ENCODE measurements at places on chromosomes 2 and 18.

DNA sequence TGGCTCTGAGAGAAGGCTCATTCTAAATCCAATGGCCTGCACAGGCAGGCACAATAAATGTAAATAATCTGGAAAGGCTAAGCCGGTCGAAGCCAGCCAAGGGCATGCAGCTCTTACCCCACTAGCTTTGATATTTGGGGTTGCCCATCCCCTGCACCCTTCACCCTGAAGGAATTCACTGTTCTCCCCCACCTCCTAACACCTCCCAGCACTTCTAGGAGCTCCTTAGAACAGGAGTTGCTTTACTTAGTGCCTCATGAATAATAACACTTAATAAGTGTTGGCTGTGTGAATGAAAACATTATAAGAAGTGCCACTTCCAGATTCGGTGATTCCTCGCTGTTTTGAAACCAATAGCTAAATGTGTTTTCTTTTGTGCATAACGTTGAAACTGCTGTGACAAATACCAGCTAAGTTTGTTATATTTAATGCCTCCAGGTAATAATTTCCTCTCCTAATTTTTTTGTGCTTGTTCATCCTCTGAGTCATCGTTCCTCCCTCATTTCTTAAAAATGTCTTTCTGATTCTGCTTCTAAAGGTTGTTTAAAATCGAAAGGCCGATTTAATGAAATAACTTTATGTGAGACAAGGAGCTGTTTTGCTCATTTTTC, 458.8 kb downstream of the METTL4 start:
- H3K4me1 ChIP-seq = no peaks in the 10 kb centered on the region
- no peak overlapping the region for H3K4me3 ChIP-seq
- DNase-seq = no peak
- H3K36me3 ChIP-seq = no peaks in the 10 kb centered on the region

DNA sequence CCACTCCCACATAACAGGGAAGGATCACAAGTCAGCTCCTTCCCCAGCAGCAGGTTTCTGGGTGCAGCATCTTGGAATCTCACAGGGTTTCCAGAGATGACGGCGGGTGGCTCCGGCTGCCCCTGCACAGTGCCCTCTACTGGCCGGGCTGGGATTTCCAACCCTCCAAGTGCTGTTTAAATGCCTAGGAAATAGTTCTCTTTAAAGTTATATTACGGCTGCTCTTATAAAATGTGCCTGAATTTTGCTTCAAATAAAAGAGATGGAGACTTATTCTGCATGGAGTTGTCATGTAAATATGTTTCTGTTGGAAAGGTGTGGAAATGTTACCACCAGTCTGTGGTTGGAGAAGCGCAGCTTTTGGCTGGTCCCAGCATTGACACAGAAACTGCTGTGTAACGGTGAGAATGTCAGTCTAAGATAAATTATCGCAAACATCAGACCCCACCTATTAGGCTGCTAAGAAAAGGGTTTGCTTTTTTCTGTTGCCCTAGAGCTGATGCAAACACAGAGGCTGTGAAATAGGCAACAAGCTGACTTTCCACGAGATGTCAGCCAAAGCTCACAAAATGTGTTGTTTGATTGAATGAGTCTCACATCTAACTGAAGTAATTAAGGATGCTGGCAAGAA, 3.3 kb upstream of the HJURP start:
- H3K27me3 ChIP-seq = peaks cover 12% of the 10 kb centered on the region
- no peak overlapping the region for H3K27ac ChIP-seq
- peaks cover 21% of the 10 kb centered on the region for H3K4me1 ChIP-seq
- peak; percentile 57 for DNase-seq
- H3K4me3 ChIP-seq = no peak overlapping the region

DNA sequence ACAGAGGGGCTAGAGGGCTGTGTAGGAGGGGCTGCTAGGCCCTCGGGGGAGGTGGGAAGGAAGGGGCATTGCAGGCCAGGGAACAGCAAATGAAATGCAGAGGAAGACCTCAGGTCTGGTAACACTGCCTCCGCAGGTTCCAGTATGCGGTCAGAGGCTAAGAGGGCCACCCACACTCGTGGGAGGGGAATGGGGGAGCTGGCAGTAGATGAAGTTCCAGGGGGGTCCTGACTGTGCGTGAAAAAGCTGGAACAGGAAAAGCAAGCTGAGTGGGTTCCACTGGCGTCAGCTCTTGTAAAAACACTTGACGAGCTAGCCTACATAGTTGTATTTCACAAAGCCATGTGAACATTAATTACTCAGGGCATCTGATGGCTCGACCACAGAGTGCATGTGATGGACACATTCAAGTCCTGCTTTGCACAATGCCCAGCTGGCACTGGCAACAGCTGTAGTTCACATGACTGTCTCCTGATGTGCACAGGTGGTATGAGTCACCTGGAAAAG, 29.0 kb upstream of the PTPN4 start:
- no peak for DNase-seq
- no peaks in the 10 kb centered on the region for H3K4me1 ChIP-seq
- H3K27ac ChIP-seq = no peak overlapping the region
- H3K27me3 ChIP-seq = no peaks in the 10 kb centered on the region

- no peaks in the 10 kb centered on the region for H3K4me1 ChIP-seq
- no peak overlapping the region for H3K27ac ChIP-seq
- no peaks in the 10 kb centered on the region for H3K27me3 ChIP-seq
- DNase-seq = no peak
- H3K36me3 ChIP-seq = peaks cover 41% of the 10 kb centered on the region
- H3K4me3 ChIP-seq = no peak overlapping the region
Observed at GRCh38 chr2:95179451-95179850, 13.8 kb downstream of the ZNF2 start.

GRCh38 chr2:229153951-229154350, 117.1 kb downstream of the PID1 start:
- DNase-seq = no peak
- no peaks in the 10 kb centered on the region for H3K4me1 ChIP-seq
- no peaks in the 10 kb centered on the region for H3K27me3 ChIP-seq
- H3K27ac ChIP-seq = no peak overlapping the region
- H3K4me3 ChIP-seq = no peak overlapping the region

- no peak for DNase-seq
- no peaks in the 10 kb centered on the region for H3K27me3 ChIP-seq
- no peak overlapping the region for H3K27ac ChIP-seq
- no peak overlapping the region for H3K4me3 ChIP-seq
Observed at GRCh38 chr18:13124411-13124810, 94.1 kb upstream of the LDLRAD4 start.

- H3K27me3 ChIP-seq = no peaks in the 10 kb centered on the region
- H3K36me3 ChIP-seq = no peaks in the 10 kb centered on the region
- peak overlapping the region; percentile 51 for H3K4me3 ChIP-seq
- peak overlapping the region; percentile 97 for H3K27ac ChIP-seq
- peaks cover 76% of the 10 kb centered on the region for H3K4me1 ChIP-seq
Observed at GRCh38 chr18:3604498-3605408, 154.8 kb downstream of the TGIF1 start.

DNA sequence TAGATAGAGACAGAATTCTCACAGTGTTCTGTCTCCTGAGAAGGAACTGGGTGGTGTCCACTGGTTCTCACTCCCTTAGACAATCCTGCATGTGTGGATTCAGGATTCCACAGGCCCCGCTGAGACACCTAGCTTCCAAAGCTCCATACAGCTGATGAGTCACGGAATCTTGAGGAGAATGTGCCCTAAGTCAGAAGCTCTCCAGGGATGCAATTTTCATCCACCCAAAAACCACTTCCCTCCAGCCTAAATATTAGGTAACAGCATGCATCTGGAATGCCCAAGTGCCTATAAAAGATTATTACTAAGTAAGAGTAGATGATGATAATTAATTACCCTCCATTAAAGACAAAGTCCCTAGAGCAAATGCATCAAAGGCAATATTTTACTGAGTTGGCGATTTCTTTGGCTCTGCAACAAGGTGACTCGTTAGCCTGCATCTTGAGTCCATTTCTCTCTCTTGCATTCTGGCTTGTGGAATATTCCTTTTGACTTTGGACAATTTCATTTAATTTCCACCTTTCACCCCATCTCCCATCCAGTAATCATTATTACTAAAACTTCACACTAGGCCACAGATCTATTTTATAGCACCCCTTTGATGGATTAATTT, 475.1 kb downstream of the TNS1 start:
- H3K27ac ChIP-seq = no peak overlapping the region
- no peak for DNase-seq
- no peaks in the 10 kb centered on the region for H3K36me3 ChIP-seq
- peaks cover 10% of the 10 kb centered on the region for H3K27me3 ChIP-seq

DNA sequence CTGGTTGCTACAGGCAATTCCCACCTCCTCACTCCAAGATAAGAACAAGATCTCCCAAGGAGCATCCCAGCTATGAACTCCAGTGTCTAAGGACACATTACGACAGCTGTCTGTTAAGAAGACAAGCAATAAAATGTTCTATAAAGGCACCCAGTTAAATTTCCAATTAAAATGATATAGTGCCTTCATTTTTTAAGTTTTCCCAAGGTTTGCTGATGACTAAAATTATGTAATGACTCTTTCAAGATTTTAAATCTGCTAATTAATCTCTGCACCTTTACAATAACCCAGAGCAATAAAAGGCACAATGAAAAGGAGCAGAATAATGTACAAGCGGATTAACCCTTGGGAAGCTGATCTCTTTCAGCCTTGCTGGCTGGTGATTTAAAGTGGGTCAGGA, 61.6 kb upstream of the REG3G start:
- no peaks in the 10 kb centered on the region for H3K4me1 ChIP-seq
- H3K27me3 ChIP-seq = no peaks in the 10 kb centered on the region
- no peaks in the 10 kb centered on the region for H3K36me3 ChIP-seq
- H3K4me3 ChIP-seq = no peak overlapping the region

- H3K4me1 ChIP-seq = no peaks in the 10 kb centered on the region
- H3K36me3 ChIP-seq = no peaks in the 10 kb centered on the region
- no peak overlapping the region for H3K4me3 ChIP-seq
- no peak overlapping the region for H3K27ac ChIP-seq
Observed at GRCh38 chr18:21949326-21950015, 208.9 kb downstream of the MIB1 start.

DNA sequence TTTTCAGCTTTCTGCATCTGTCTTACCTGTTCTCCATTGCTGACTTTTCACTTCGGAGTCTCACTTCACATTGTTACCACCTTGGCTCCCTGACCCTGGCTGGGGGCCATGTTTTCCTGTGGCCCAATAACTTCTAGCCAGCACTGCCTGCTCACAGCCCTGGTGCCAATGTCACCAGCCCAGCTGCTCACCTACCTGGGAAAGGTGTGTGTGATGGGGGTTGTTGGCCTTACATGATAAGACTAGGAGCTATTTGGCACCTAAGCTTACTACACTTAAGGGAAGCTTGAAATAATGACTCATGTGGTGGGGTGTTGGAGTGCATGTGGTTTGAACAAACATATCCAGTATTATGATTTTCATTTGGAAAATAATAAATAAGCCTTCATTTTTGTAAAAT, 37.5 kb upstream of the PGAP1 start:
- no peak for DNase-seq
- H3K27ac ChIP-seq = no peak overlapping the region

DNA sequence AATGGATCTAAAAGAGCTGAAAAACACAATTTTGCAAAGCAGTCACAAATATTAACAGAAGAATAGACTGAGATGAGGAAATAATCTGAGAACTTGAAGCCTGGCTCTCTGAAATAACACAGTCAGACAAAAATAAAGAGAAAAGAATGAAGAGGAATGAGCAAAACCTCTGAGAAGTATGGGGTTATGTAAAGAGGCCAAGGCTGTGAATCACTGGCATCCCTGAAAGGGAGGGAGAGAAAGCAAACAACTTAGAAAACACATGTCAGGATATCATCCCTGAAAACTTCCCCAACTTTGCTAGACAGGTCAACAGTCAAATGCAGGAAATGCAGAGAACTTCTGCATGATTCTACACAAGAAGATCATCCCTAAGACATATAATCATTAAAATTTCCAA, 73.5 kb upstream of the LHCGR start:
- H3K4me3 ChIP-seq = no peak overlapping the region
- no peak for DNase-seq
- H3K36me3 ChIP-seq = no peaks in the 10 kb centered on the region
- no peaks in the 10 kb centered on the region for H3K27me3 ChIP-seq

GRCh38 chr2:172097557-172098131, 5.1 kb downstream of the DLX2 start:
- H3K27me3 ChIP-seq = peaks cover 51% of the 10 kb centered on the region
- H3K4me3 ChIP-seq = no peak overlapping the region
- peaks cover 38% of the 10 kb centered on the region for H3K4me1 ChIP-seq

GRCh38 chr2:239326831-239327535, 73.8 kb downstream of the HDAC4 start:
- DNase-seq = peak; percentile 98
- peak overlapping the region; percentile 99 for H3K27ac ChIP-seq
- no peak overlapping the region for H3K4me3 ChIP-seq
- peaks cover 38% of the 10 kb centered on the region for H3K36me3 ChIP-seq
- peaks cover 99% of the 10 kb centered on the region for H3K4me1 ChIP-seq

DNA sequence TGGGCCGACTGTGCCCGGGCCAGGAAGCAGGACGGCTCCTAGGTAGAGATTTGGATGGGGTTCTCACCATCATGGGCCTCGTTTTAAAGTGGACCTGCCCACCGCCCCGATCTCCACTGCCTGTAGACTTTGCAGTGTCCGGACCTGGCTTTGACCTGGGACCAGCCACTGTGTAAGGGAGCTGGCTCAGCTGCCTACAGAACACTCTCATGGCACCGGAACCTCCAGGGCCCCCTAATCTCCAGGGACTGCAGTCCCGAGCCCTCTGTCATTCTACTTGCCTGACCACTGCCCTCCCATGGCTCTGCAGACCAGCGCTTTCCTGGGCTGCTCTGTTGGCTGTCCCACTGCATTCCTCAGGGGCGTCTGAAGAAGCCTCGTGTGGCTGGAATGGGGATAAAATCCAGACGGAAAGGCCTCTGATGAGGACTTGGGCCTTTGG, 120.8 kb downstream of the GLI2 start:
- no peaks in the 10 kb centered on the region for H3K4me1 ChIP-seq
- H3K27me3 ChIP-seq = peaks cover 3% of the 10 kb centered on the region
- H3K4me3 ChIP-seq = no peak overlapping the region
- H3K27ac ChIP-seq = no peak overlapping the region

DNA sequence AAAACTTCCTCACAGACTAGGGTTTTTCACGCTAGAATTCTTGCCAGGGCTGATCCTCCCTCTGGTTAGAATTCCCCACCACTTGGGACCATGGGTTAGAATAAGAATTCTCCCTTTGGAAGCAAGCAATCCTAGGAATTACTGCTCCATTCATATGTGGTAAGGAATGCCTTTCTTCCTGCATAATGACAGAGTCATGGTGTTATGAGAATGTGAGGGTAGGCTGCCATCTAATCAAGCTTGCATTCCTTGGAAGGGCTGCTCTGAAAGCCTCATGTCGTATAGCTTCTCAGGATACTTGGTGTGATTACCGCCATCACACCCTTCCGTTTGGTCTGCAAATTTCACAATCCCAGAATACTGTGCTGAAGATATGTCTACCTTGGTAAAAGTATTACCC, 1282.4 kb upstream of the PIK3C3 start:
- H3K36me3 ChIP-seq = no peaks in the 10 kb centered on the region
- no peak overlapping the region for H3K4me3 ChIP-seq
- H3K4me1 ChIP-seq = no peaks in the 10 kb centered on the region
- no peaks in the 10 kb centered on the region for H3K27me3 ChIP-seq
- no peak overlapping the region for H3K27ac ChIP-seq

DNA sequence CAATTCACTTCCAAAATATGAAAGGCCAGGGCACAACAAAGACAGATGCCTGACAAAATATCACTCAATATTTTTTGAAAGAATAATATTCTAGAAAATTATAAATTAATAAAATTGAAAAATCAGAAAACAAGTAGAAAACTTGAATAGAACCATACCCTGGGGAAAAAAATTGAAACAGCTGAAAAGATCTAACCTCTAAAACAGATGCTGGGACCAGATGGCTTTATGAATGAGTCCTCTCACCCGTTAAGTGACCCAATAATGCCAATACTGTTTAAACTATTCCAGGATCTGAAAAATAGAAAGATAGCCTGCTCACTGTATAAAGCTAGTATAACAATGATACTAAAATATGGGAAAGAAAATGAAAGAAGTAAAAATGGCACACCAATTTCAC, 322.3 kb upstream of the VWC2L start:
- no peak overlapping the region for H3K4me3 ChIP-seq
- no peak overlapping the region for H3K27ac ChIP-seq
- no peaks in the 10 kb centered on the region for H3K27me3 ChIP-seq
- no peaks in the 10 kb centered on the region for H3K36me3 ChIP-seq
- DNase-seq = no peak
- H3K4me1 ChIP-seq = peaks cover 7% of the 10 kb centered on the region
